ENCODE measurements at places on chromosomes 16 and 17.
A peak's percentile ranks its signal among the peaks of the same experiment; 100 is the strongest.

DNA sequence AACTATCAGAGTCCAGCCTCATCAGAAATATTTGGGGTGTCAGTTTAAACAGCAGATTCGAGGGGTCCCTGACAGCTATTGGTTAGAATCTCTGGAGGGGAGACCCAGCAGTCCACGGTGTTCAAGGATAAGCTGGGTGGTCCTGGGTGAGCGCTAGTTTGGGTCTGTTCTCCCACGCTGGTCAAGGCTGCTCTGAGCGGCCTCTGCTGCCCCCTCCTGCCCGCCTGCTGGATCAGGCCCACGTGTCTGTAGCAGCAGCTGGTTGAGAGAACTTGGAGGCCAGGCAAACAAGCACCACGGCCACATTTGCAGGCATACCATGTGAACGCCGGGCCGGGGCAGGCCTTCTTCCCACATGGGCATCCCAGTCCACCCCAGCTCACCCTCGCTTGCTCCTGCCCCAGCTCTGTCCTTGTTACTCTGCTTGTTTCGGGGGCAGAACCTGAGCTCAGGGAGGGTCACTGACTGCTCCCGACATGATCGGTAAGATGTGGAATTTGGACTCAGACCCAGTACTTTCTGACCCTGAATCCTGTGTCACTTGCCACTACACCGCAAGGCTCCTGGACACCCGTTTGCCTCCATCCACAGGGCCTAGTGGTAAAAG, 7.4 kb downstream of the FOXF1 start:
- no peak for DNase-seq

- no peak for DNase-seq
Measured at GRCh38 chr17:44628243-44629188, 27.8 kb upstream of the MEIOC start.

DNA sequence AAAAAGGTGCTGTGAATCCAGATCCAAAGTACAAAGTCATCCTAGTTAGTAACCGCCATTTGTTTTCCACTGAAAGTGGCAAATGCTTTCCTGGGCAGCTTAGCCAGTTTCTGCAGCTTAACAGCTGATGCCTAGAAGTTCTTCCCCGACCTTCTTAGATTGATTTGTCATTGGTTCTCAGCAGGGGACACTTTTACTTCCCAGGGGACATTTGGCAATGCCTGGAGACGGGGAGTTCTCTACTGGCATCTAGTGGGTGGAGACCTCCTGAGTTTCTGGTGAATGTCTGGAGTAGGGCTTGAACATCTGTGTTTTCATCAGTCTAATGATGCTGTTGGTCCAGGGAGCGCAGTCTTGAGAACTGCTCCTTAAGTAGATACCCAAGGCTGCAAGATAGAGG, 7.6 kb downstream of the DNAJA3 start:
- DNase-seq, result no peak

- DNase-seq, result no peak
Measured at GRCh38 chr17:53033297-53033696, 789.4 kb upstream of the KIF2B start.

- peak; percentile 80 for DNase-seq
Measured at GRCh38 chr16:11667824-11668622, at the start of gene SNN. SNN (plus strand) TSS chr16:11668455; CDS start chr16:11676060, 7,605 bp downstream.

DNA sequence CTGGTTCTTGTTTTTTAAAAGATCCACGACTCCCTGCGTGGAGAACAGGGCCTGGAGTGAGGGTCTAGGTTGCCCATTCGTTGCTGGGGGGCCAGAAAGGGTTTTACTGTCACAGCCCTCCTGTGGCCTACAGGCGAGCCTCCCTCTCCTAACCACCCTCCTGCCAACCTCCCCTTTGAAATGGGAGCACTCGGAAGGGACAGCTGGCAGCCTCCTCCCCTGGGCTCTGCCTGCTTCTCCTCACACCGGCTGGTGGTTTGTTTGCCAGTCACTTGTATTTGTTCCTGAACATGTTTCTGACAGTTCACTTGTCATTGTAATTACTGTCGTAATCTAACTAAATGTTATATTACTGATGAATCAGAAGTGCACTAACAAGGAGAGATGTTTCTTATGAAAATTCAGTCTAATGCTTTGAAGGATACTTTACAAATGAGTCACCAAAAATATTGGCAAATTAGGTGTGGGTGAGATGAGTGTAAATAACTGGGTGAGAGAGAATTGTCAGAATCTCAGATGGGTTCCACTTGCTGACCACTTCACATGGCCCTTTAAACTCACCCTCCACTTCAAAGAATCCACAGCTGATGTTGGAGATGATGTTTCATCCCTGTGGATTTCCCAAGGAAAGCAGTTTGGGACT, 2.7 kb upstream of the SPPL2C start:
- no peak for DNase-seq

- DNase-seq, result no peak
Measured at GRCh38 chr17:79080349-79080748, 5.7 kb downstream of the ENGASE start.

- no peak for DNase-seq
Measured at GRCh38 chr17:48850792-48851323, 20.0 kb downstream of the CALCOCO2 start.

DNA sequence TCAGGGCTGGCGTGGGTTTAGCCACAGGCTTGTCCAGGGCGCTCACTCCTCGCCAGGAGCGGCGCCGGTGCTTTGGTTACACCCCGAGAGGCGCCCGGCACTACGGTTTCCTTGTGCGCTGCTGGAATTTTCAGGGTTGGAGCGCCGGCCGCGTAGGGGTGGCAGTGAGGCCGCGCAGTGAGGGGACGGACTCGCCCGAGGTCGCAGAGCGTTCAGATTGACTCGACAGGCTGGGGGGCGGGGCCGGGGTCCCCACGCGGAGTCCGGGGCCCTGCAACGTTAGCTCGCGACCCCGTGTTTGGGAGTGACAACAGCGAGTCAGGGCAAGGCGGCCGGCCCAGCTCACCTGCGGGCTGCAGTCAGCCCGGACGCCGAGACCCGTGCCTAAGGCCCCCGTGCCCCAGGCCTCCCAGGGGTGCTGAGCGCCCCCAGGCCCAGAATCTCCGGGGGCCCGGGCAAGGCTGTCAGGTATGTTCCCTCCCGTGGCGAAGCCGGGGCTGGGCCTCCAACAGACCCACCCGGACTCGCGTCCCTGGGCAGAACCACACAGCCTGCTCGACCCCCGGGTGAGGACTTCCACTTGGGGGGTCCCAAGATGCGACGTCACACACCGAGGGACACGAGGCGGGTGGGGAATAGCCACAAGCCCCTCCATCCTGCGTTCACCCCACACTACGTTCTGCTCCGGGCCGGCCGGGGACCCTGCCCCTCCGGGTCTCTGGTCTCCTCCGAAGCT, 1.3 kb upstream of the ACTG1 start:
- no peak for DNase-seq

- no peak for DNase-seq
Measured at GRCh38 chr17:81923302-81924260, 4.0 kb downstream of the MAFG start.

- DNase-seq, result no peak
Measured at GRCh38 chr17:58086953-58087352, 3.7 kb downstream of the DYNLL2 start.

GRCh38 chr16:1909561-1910231, 8.5 kb downstream of the HS3ST6 start:
- DNase-seq, result no peak

- no peak for DNase-seq
Measured at GRCh38 chr17:40901981-40902474, 17.0 kb upstream of the KRT20 start.

DNA sequence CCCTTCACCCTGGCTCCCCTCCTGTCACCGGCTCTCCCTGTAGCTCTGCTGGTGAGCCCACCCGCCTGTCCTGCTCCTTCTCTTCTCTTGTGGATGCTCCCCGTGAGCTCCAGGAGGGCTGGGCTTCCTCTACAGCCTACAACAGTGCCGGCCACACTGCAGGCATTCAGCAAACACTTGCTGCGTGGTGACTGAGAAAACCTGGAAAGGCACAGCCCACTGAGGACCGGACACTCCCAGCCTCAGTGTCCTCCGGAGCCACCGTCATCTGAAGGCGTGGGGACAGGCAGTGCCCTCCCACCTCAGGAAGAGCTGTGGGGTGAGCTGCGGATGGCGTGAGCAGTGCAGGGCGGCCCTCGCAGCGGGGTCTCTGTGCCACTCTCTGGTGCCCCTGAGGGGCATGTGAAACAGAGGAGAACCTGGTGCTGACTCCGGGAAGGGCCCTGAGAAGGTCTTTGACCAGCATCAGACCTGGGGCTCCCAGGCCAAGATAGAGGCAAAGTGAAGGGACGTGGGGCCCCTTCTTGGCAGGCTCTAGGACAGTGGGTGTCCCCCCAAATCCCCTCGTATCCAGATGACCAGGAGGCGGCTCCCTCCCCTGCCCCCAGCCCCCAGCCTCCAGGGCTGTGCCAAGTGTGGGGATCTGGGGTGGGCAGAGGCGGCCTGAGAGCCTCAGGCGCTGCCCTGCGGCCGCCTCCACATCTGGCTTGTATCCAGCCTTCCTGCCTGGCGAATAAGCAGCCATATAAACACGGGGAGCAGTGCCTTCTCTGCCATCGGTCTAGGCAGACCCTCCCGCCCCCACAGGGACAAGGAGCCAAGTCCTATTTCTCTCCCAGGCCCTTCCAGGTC, 44.0 kb upstream of the PABPN1L start:
- no peak for DNase-seq

GRCh38 chr16:2284797-2285576, 17.1 kb upstream of the RNPS1 start:
- DNase-seq, result no peak

DNA sequence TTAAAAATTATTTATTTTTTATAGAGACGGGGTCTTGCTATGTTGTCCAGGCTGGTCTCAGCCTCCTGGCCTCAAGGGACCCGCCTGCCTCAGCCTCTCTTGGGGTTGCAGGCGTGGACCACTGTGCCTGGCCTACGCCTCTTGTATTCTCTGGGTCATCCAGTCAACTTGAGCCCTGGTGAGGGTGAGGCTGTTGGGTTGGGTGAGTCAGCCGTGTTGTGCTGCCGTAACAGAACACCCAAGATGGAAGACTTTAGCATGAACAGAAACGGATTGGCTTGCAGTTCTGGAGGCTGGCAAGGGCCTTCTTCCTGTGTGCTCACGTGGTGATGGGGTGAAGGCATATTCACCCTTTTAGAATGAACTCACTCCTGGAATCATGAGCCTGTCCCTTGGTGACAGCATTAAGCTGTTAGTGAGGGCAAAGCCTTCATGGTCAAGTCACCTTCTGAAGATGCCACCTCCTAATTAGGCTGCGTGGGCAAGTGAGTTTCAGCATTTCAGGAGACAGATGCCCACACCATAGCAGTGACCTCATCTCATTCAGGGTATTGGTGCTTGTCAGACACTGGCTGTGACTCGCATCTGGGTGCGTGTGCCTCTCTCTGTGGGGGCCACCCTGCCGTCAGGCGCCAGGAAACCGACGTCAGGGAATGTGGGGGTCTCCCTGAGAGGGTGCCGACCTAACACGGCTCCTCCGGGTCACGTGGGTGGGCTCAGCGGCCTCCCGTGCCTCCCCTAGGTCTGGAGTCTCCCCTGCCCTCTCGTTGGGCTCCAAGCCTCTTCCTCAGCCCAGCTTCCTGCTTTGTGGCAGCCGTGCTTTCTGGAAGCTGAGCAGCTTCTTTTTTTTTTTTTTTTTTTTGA, 49.8 kb downstream of the WDR45B start:
- no peak for DNase-seq

GRCh38 chr16:50861970-50862411, 120.1 kb downstream of the CYLD start:
- DNase-seq, result no peak

- DNase-seq, result no peak
Measured at GRCh38 chr17:73482251-73482716, 162.0 kb downstream of the SDK2 start.

DNA sequence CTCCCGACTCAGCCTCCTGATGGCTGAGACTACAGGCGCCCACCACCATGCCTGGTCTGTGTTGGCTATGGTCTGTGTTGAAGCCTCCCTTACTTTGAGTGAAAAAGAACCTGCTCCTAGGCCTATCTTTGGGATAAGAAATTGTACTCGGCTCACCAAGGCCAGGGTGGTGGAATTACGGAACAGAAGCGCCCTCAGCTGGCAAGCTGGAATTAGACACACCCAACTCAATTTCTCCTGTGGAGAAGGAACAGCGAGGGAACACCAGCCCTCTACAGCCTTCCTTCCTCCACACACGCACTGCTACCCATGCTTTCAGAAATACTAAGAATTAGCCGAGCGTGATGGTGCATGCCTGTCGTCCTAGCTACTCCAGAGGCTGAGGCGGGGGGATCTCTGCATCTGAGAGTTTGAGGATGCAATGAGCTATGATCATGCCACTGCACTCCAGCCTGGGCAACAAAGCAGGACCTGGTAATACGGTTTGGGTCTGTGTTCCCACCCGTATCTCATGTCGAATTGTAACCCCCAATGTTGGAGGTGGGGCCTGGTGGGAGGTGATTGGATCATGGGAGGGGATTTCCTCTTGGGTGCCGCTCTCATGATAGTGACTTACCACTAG, 40.1 kb upstream of the RBBP6 start:
- DNase-seq, result no peak

DNA sequence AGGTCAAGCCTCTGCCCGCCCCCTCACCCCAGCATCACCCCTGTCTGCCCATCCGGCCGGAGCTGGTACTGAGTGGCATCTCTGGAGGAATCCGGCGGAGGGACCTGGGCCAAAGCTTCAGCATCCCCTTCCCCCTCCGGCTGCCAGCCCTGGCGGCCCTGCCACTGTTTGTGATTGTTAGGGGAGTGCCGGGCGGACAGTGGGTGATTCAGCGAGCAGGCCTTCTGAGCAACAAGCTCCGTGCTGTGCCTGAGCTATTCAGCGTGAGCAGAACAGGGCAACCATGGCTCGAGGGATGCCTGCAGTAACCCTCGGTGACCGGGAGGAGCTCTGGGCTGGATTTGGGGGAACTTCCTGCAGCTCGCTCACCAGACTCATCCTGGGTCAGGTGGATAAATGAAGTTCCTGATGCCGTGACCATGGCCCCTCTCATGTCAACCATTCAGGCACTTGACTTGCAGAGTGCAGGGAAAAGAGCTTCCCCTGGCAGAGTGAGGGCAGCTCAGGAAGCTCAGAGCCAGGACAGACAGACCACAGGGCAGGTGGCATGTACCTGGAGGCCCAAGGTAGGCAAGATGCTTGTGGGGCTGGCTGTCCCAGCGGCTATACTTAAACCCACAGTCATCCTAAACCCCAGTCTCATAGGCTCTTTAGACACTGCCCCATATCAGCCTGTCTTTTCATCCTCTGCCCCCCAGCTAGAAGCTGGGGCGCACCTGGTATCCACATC, 24.3 kb upstream of the MLKL start:
- no peak for DNase-seq

DNA sequence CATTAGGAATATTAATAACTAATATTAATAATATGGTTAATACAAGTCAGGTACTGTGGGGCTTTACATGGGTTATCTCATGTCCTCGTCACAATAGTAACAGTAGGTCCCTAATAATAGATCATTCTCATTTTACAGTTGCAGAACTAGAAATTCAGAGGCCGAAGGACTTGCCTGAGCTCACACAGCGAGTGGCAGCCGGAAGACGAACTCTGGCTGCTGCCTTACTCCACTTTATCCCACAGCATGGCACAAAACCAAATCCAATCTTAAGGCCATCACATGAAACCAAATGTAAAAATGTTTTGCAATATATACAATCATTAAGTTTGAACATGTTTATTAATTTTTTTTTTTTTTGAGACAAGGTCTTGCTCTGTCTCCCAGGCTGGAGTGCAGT, 13.6 kb downstream of the GNA13 start:
- DNase-seq, result no peak

All from stimulated activated CD8-positive, alpha-beta memory T cell treated with anti-CD3 and anti-CD28 coated beads, Interleukin-15, amount 100 ng/mL, for 24 hours (primary cell).